ENCODE measurements at places on chromosomes 1 and 21. TPM values are rescaled to one million over a fixed set of nuclear protein-coding genes. Genes with fewer than 3 reads are reported as not detected.

RNF11 gene
- 140 TPM for total RNA-seq

OR10J1 gene
- total RNA-seq: not detected

RAP1GAP gene
- total RNA-seq: 0.42 TPM

CYP4X1 gene
- not detected for total RNA-seq

B3GALT2 gene
- 6.0 TPM for total RNA-seq

HNRNPCL2 gene
- total RNA-seq: not detected

SELENBP1 gene
- total RNA-seq: not detected

IFI44 gene
- total RNA-seq: 89.4 TPM

POU3F1 gene
- total RNA-seq: 0.17 TPM

OVAAL gene
- total RNA-seq: not detected

C8A gene
- total RNA-seq: not detected

DVL1 gene
- 45.8 TPM for total RNA-seq

REN gene
- not detected for total RNA-seq

DNAJC28 gene
- 0.47 TPM for total RNA-seq

DIO1 gene
- not detected for total RNA-seq

PLA2G2C gene
- total RNA-seq: not detected

MANEAL gene
- 0.92 TPM for total RNA-seq

UMODL1 gene
- 0.23 TPM for total RNA-seq

BARHL2 gene
- not detected for total RNA-seq

SPRR2A gene
- total RNA-seq: not detected

GPR52 gene
- 9.6 TPM for total RNA-seq

RSPH1 gene
- 0.47 TPM for total RNA-seq

RGS13 gene
- total RNA-seq: 0.26 TPM

ZNF648 gene
- total RNA-seq: not detected

SLC50A1 gene
- total RNA-seq: 25.6 TPM

OLIG2 gene
- not detected for total RNA-seq

LCE1F gene
- total RNA-seq: not detected

TMEM52 gene
- total RNA-seq: not detected

S100A7A gene
- total RNA-seq: not detected

NUP133 gene
- 35.9 TPM for total RNA-seq

PIK3R3 gene
- 0.32 TPM for total RNA-seq

TNNT2 gene
- total RNA-seq: not detected

Data from T-helper 17 cell (primary cell).